ENCODE measurements at places on chromosomes 13 and 19.

- no peak for DNase-seq
Observed at GRCh38 chr13:21071924-21072323, 10.5 kb upstream of the LATS2 start.

- no peak for DNase-seq
Observed at GRCh38 chr13:107376341-107377125, 808.6 kb upstream of the ARGLU1 start.

DNA sequence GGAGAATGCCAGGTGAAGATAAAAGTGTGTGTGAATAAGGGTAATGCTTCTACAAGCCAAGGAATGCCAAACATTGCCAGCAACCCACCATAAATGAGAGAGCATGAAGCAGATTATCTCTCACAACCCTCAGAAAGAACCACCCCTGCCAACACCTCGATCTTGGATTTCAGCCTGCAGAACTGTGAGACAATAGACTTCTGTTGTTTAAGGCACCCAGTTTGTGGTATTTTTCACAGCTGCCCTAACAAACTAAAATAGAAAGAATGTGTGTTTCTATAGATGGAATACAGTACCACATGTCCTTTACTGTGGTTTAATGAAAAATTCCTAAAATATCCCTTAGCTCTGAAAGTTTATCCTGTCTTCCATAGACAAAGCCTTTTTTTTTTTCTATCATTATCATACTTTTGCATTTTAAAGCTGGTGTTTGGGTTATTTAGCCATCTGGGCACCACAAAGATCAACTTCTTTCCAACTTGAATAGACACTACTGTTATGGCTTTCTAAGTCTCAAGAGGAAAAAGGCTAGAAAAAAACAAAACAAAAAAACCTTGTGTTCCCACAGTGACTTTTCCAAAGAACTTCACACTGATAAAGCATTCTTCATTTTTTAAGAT is 505.6 kb downstream of the KCTD12 start:
- DNase-seq, result no peak

DNA sequence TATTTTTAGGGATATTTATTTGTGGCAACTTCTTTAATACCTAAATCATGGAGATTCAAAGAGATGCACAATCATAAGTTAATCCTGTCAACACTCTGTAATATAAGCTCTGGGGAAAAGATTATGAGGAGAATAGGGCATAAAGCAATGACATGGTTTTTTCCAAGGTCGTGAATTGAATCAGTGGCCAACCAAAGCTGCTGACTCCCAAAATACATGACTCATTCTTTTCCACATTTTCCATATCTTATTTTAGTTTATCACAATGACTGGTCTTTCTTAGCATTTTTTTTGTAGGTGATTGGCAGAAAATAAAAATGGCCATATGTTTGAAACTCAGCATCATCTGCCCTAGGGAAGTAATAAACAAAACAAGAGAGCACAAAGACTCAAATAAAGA is 28.5 kb upstream of the RBM26 start:
- no peak for DNase-seq

DNA sequence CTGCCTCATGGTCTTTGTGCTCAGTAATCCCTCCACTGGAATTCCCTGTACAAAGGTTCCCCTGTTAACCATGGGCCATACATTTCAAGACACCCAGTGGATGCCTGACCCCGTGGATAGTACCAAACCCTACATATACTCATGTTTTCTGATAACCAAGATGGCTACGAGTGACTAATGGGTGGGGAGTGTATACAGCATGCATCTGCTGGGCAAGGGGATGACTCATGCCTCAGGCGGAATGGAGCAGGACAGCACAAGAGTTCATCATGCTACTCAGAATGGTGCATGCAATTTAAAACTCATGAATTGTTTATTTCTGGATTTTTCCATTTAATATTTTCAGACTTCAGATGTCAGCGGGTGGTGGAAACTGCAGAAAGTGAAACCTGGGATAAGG is 13.3 kb upstream of the FGF9 start:
- DNase-seq, result no peak

DNA sequence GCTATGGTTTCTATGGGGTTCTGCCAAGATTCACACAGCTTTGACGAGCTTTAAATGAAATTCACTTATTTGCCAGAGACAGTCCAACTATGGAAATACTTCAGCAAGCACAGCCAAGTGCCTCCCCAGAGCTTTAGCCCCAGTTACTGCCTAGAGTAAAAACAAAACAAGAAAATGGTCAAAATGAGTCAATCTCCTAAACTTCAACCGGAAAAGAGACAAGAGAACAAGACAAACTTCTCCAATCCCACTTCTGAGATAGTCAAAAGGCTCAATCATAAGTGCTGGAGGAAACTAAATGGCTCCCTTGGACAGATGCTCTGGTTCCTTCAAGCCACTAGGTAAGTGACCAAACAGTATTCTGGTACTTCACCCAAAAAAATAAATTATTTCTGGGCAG is 65.8 kb downstream of the KATNAL1 start:
- no peak for DNase-seq

GRCh38 chr13:75881109-75881775 is 245.1 kb downstream of the LMO7 start:
- no peak for DNase-seq

DNA sequence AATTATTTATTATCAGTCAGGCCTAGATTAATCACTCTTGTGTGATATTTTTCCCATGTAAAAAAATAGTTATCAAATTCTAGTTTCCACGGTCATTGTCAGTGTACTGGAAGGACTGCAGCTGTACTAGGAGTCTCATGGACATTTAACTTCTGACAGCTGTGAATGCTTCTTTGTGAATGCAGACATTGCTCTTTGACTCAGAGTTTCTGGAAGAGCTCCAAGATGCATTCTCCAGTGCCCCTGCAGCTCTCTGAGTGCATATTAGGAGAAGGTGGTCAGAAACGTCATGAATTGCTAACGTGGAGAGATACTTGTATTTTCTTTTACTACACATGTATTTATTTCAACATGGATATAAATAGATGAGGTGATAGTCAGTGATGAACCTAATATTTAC is 9.7 kb upstream of the SLITRK5 start:
- DNase-seq, result no peak

DNA sequence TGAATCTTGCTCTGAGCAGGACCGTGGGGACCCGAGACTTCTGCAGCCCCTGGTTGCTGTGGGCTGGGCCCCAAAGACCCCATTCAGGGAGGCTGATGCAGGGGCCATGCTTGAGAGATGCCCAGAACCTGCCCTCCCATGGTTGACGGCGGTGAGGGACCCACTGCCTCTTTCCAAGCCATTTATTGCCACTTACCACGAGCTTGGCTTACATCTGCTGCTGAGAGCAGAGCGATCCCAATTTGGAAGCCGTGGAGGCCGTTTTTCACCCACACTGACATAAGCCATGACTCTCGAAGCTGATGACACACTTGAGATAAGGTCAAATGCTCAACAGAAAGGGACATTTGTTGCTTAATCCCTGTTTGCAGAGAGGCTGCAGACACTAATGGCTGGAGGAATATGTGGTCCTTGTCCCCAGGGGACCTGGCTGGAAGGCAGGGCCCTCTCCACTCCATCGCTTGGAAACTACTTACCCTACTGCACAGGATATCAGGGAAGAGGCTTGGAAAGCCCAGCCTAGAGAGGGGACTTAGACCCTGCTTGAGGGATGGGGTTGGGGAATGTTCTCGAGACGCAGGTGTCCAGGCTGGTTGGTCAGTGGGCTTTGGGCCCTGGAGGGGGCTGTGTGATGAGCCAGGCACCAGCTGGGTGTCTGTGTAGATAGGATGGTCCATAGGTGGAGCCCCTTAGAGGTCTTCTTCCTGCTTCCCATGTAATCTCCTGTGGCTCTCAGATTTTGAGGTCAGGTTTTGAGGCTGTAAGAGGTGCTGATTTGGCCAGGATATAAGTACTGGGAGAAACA is 15.3 kb downstream of the ZNF536 start:
- no peak for DNase-seq

- no peak for DNase-seq
Observed at GRCh38 chr13:83549671-83550070, 332.6 kb downstream of the SLITRK1 start.

- DNase-seq, result no peak
Observed at GRCh38 chr13:28319528-28319927, 175.4 kb downstream of the FLT1 start.

DNA sequence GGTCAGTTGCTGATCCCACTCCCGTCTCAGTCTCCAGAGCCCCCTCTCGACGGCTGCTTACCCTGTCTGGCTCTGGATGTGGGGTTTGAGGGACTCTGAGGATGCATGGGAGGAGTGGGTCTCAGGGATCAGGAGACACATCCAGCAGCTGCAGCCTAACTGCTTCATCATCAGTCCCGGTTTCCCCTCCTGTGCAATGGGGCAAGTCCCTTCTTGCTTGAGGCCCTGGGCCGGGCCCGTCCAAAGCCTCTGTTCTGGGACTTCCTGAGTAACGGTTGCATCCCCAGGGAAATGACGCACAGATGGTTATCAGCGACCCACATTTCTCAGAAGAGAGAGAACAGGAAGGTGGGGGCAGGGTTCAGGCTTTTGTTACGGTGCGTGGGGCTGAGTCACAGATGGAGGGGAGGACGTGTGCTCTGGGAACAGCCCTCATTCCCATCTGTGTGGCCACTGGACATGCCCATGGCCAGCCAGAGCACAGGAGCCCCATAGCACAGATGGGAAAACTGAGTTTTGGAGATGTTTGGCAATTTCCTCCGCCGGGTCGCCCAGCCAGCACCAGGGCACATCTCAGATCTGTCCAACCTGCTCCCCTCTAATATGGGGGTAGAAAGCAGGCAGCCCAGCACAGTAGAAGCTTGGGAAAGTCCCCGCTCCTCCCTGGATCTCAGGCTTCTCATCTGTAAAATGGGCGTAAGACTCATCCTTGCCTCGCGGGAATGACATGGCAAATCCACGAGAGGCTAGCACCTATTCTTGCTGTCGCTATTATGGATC is 19.3 kb downstream of the GNA15 start:
- DNase-seq, result peak; percentile 64

GRCh38 chr13:66780814-66781213 is 449.3 kb downstream of the PCDH9 start:
- no peak for DNase-seq

GRCh38 chr13:97223037-97223710 is 1.0 kb downstream of the MBNL2 start:
- no peak for DNase-seq

DNA sequence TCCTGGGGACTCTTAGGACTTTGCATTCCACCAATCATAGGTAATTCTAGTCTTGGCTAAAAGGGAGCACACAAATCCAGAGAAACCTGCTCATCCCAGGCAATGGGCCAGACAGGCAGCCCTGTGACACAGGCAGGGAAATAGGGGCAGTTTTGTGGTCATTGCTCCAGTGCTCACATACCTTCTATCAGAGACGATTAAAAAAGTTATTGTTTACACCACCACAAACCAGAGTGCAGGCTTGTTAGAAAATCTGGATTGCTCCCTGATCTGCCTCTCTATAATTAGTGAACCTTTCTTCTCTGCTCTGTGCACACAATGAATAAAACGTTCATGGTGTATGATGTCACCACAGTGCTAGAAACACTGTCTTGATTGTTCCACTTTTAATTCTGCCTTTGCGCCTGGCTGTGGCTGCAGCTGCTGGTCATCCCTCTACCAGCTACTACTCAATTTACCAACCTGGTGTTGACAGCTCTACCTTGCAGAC is 121.6 kb upstream of the SPATA13 start:
- no peak for DNase-seq

GRCh38 chr19:45659096-45659729 is 8.8 kb upstream of the GIPR start:
- DNase-seq, result no peak

DNA sequence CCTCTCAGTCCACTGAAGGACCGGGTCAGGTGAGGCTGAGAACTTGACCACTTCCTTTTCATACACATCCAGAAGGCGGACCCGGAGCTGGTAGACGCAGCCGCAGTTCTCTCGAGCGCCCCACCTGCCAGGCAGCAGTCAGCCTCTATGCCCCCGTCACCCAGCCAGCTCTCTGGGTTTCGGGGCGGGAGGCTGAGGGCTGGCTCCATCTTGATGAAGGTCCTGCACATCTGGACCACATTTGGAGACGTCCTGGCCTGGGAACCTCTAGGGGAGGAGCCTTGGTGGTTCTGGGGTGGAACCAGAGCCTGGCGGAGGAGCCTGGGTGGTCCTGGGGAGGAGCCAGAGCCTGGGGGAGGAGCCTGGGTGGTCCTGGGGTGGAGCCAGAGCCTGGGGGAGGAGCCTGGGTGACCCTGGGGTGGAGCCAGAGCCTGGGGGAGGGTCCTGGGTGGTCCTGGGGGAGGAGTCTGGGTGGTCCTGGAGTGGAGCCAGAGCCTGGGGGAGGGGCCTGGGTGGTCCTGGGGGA is 14.3 kb downstream of the MRPS12 start:
- DNase-seq, result no peak

DNA sequence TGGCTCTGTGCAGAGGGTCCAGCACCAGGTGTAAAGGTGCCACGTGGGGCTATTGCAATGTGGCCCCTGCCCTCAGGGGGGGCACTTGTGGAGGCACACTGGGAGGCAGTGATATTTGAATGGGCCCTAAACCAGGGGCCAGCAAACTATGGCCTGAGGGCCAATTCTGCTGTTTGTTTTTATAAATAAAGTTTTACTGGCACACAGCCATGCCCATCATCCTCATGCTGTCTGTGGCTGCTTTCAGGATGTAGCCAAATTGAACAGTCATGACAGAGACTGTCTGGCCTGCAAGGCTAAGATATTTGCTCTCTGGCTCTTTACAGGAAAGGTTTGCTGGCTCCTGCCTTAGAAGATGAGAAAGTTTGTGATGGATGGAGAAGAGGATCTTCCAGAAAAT is 33.9 kb upstream of the RANBP3 start:
- no peak for DNase-seq

DNA sequence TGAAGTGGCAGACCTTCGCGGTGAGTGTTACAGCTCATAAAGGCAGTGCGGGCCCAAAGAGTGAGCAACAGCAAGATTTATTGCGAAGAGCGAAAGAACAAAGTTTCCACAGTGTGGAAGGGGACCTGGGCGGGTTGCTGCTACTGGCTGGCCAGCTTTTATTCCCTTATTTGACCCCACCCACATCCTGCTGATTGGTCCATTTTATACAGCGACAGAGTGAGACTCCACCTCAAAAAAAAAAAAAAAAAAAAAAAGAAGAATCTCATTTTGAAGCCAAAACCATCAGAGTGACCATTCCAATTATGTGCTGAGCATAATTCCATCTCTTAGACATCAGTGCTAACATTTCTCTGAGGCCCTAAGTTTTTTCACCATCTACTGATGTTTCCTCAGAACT is 1.9 kb upstream of the ZNF552 start:
- DNase-seq, result no peak

GRCh38 chr19:56080669-56081401 is 40.3 kb downstream of the ZNF787 start:
- peak; percentile 23 for DNase-seq

Data from stimulated activated CD8-positive, alpha-beta memory T cell treated with anti-CD3 and anti-CD28 coated beads, Interleukin-4, amount 100 ng/mL, for 4 hours (primary cell).